GOT3 (cell line): ENCODE measurements at places on chromosomes 7 and 10.

DNA sequence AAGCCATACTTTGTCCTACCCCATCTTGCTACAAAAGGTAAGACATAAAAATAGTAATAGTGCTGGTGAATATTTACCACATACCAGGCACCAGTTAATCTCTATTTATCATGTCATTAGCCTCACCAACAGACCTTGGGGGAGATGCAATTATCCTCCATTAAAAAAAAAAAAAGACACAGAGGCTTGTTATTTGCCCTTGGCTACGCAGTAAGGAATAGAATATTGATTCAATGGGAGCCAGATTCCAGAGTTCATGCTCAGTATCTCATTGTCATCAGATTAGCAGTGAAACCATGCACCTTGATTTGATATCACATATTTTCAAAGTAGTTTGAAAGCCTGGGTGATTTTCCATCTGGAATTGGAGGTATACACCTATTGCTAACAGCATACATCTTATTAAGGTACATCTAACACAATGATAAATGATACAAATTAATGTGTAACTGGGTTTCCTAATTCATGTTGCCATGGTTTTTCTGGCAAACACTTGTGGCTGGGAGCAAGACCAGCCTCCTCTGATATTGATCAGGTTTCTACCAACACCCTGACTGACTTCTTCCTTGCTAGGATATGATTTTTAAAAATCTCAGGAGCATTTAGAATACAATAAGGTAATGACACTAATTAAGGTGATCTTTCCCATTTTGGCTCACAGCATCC, 67.1 kb upstream of the PRR15 start:
- no peak for DNase-seq

GRCh38 chr7:103117465-103117864, 31.4 kb downstream of the NAPEPLD start:
- no peak for DNase-seq

- no peak for DNase-seq
Measured at GRCh38 chr7:50771120-50772002, 11.3 kb downstream of the GRB10 start.

DNA sequence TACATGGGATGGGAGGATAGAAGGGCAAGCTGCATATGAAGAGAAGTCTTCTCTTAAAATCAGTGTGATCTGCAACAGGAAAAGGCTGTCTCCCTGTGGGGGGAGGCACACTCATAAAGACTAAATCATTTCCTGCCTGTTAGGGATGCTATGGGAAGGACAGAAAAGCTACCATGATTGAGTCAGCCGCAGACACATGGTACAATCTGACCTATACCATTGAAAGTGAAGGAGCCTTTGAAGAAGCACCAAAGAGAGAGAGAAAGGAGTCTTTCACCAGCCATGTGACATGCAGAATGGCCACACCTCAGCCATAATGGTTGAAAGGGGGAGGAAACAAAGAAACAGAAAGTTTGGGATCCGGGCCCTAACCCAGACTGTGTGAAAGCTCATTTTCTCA, 29.1 kb downstream of the NUDCD3 start:
- no peak for DNase-seq

DNA sequence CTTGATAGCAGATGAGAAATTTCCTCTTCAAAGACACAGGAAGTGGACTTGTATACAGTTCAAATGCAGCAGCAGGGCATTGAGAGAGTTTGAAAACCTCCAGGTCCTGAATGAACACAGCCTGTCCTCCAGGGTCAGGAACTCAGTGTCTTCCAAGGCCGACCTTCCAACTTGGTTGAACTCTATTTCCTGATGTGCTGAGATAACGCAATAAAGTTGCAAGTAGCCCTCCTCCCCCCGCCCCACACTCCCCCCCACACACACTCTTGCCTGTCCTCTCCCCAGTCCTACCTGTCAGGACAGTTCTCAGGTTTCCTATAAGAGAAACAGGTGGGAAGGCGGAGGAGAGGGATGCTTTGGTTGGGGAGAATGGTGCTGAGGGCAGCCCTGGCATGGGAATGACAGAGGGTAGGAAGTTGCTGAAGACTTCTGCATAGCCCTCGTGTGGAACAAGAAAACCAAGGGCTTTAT, 90.0 kb downstream of the CCDC71L start:
- DNase-seq: no peak

- no peak for DNase-seq
Measured at GRCh38 chr7:41892356-41893100, 189.6 kb upstream of the INHBA start.

- DNase-seq: no peak
Measured at GRCh38 chr10:97210543-97210960, 24.8 kb upstream of the SLIT1 start.

GRCh38 chr10:1147810-1148209, 91.6 kb downstream of the WDR37 start:
- no peak for DNase-seq

DNA sequence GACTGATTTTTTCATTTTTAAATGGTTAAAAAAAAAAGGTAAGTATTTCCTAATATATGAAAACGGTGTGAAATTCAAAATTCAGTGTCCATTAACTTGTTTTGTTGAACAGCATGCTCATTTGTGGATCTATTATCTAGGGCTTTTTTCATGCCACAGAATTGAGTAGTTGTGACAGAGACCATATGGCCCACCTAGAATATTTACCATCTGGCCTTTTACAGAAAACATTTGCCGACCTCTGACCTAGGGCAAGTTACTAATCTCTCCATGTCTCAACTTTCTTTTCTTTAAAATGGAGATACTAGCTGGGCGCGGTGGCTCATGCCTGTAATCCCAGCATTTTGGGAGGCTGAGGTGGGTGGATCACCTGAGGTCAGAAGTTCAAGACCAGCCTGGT, 41.3 kb downstream of the GRK5 start:
- DNase-seq: no peak

DNA sequence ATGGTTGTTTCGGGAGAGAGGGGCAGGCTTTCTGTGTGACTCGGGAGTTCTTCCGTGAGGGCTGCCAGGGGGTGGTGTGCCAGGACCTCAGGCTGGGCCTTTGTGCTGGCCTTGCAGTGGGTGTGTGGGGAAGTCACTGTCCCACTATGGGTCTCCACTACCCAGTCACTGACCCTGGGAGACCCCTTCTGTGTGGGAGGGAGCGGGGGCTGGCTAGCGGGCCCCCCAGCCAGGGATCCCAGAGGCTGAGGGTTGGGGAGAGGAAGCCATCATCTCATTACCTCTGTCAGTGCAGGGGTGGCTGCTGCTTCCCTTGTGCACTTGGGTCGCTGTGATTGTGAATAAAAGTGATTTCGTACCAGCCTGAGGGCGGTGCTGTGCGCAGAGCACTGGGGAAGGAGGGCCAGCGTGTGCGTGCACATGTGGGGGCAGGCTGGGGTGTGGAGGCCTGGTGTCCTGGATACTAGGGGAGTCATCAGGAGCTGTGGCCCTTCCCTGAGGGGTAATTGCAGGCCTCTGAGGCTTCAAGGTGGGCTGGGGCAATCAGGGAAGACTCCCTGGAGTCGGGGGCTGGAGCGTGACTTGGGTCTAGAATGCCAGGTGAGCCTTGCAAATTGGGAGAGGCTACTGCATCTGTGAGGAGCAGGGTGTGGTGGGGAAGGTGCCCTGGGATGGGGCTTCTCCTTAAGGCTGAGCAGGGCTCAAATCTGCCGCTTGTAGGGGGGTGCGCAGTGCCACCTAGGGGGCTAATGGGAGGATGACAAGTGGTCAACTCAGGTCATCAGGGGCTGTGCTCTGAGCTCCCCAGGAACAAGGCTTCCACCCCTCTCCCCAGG, 98.9 kb downstream of the NEURL1 start:
- DNase-seq: no peak

DNA sequence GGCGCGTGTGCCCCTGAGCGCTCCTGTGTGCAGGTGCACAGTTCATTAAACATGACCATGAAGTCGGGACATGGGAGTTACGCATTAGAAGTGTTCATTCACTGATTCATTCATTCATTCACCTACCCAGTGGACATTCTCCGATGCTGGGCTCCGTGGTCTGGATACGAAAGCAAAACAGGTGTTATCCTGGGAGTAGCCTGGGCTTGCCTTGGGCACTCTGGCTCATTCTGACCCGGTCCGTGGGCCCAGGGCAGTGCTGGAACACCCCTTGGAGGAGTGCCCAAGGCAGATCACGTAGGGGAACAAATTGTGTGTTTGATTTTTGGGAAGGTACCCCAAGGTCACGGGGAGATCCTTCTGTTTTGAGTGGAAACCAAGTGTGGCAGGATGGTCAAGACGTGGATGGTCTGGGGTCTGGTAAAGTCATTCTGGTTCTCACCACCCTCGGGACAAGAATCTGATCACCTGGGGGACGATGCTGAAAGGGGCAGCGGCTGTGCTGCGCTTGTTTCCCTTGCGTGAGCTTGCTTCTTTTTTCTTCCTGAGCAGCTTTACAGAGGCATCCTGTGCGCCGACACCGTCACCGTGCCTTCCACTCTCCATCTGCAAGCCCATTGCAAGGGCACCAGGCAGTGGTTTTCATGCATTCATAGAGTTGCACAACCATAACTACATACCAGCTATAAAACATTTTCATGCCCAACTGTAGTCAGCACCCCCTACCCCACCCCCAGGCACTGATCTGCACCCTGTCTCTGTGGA, 10.1 kb downstream of the ELFN1 start:
- DNase-seq: no peak

GRCh38 chr7:114925434-114925833, 3.5 kb downstream of the MDFIC start:
- no peak for DNase-seq

GRCh38 chr10:69957886-69958555, 94.6 kb upstream of the MACROH2A2 start:
- no peak for DNase-seq

GRCh38 chr7:140501966-140502365, 22.7 kb upstream of the MKRN1 start:
- no peak for DNase-seq

DNA sequence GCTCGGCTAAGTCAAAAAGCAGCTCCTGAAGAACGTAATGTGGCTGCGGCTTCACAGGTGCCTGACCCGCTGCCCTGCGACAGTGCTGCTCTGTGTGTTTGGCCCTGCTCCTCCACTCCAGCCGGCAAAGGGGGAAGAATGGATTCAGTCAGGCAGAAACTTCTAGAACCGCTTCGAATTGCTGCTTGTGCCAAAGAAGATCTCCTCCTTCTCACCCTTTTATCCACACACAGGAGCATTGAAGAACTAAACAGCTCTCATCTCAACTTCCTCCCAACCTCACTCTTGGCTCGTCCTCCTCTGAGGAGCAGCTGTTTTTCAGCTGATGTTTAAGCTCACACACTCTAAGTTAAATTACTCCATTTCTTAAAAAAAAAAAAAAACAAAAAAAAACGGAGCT, 651.4 kb downstream of the INHBA start:
- DNase-seq: no peak

GRCh38 chr10:75115137-75115536, 3.7 kb downstream of the SAMD8 start:
- no peak for DNase-seq

DNA sequence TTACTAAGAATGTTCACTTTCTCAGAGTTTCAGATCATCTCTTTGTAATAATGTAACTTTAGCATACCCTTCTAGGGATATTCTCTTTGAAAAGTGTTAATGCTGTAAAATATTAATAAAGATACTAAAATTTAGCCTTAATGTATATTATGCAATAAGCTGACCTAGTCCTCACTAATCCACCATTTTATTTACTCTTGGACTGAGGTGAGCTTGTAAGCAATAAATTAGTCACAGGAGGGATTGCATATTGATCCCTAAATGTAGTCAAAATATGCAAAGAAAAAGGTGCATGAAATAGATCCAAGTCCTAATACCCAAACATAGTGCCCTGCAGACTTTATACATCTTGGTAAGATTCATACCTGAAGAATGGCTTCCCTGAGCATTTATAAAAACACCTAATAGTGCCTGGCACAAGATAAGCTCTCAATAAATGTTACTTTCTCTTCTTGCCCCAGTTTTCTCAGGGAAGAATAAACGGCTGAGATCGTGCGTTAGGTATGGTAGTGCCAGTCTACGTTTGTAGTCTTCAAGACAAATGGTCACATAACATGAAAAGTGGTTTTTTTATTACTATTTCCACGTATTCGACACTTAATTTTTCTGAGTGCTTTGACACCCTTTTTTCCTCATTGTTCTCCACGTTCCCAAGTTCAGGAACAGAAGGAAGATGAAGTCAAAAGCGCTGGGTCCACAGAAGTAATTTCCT, 14.3 kb downstream of the INSIG1 start:
- DNase-seq: no peak

DNA sequence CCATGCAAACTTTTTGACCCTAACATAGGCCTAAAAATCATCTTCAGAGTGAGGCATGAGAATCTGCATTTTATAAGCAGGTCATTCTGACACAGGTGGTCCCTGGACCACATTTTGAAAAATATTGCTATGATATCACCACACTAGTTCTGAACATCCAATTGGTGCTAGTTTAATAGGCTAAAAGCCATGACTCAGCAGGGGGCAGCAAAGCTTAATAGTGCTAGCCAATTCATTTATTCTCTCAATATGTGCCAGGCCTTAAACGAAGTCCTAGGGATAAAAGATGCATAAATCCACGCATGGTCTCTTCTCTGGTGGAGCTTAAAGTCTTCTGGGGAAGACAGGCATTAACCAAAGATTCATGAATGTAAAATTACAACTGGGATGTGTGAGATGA, 10.2 kb upstream of the SLC25A28 start:
- DNase-seq: no peak
